ENCODE measurements at places on chromosomes 7 and 10. TPM values are rescaled to one million over a fixed set of nuclear protein-coding genes. Genes with fewer than 3 reads are reported as not detected.

GRCh38 chr10:35546824-35547225 lies 58.3 kb upstream of the GJD4 start:
- no peak for DNase-seq

DNA sequence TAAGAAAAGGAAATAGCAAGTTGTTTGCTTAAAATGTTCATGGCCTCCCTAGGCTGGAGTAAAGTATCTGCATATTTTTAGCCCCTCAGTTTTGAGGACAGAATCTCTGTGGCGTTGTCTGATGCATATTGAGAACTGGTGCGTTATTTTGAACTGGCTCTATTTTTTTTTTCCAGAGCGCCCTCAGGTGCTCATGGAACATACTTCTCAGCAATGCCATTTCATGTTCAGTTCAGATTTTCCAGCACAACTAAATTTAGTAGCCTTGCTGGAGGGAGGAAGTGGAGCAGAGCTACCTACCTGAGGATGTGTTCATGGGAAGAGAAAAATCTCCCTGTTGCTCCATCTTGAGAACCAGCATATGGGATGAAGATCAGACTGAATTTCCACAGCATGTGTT lies 870.5 kb downstream of the LRMDA start:
- no peak for DNase-seq

DNA sequence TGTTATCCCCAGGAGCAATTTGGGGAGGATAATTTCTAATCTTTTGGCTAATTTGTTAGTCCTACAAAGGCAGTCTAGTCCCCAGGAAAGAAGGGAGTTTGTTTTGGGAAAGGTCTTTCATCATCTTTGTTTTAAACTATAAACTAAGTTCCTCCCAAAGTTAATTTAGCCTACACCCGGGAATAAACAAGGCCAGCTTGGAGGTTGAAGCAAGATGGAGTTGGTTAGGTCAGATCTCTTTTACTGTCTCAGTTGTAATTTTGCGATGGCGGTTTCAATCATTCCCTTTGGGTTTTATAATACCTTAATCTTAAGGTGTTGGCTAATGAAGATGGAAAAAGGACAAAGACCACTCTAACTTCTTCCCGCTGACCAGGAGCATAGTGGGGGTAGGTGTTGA lies 166.4 kb upstream of the NAMPT start:
- DNase-seq = no peak

- no peak for DNase-seq
Observed at GRCh38 chr7:142010952-142011548, 15.4 kb downstream of the MGAM start.

The HECW1 gene
- total RNA-seq = 54.7 TPM

GRCh38 chr7:2641406-2642393 lies 9.9 kb downstream of the TTYH3 start:
- DNase-seq = peak; percentile 81

- DNase-seq = no peak
Observed at GRCh38 chr7:123220396-123220795, 20.6 kb upstream of the SLC13A1 start.

The LAMB4 gene
- 0.47 TPM for total RNA-seq

The UCMA gene
- total RNA-seq = not detected
